ENCODE measurements at places on chromosomes 3 and 15.

- no peak for DNase-seq
Observed at GRCh38 chr3:155112661-155113389, 32.7 kb downstream of the MME start.

DNA sequence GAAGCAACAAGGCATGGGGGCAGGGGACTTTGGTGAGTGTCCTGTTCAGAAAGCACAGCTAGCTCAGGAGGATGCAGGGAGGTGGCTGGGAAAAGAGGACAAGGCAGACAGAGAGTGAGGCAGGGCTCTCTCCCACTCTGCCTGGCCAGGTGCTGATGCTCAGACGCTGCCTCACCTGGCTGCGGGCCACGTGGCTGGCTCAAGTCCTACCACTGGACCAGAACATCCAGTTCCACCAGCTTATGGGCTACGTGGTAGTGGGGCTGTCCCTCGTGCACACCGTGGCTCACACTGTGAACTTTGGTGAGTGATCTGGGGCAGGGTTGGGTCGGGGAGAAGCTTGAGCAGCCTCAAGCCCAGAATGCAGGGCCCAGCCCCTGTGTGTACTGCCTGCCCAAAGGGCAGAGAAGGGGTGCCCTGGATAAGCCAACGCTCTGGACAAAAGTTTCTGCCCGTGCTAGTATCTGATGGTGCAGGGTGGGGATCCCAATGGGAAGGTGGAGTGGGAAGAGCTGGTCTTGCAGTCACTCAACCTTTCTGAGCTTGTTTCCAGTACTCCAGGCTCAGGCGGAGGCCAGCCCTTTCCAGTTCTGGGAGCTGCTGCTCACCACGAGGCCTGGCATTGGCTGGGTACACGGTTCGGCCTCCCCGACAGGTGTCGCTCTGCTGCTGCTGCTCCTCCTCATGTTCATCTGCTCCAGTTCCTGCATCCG lies 20.9 kb downstream of the NOX5 start:
- DNase-seq, result no peak

- DNase-seq, result no peak
Observed at GRCh38 chr15:78374436-78375393, 34.6 kb downstream of the CRABP1 start.

DNA sequence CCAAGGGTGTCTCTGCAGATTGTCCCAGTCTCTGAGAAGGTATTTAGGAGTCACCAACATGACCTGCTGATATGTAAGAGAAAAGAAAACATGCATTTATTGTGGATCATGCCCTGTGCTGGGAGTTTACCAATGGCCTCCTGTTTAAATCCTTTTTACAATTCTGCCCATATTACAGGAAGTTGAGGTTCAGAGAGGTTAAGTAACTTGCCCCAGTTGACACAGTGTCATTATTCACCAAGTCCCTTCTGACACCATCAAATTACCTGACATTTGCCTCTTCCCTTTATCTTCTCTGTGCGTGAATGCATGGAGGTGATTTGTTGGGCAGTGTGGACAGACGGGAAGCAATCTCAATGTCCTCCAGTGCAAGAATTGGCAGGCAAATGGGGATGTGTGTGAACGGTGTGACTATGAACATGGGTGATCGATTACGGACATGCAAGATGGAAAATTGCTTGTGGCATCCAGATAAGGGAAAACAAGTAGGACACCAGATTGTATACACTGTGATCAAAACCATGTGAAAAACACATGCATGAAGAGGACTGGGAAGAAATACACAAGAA lies 27.3 kb downstream of the ZNF710 start:
- DNase-seq, result no peak

DNA sequence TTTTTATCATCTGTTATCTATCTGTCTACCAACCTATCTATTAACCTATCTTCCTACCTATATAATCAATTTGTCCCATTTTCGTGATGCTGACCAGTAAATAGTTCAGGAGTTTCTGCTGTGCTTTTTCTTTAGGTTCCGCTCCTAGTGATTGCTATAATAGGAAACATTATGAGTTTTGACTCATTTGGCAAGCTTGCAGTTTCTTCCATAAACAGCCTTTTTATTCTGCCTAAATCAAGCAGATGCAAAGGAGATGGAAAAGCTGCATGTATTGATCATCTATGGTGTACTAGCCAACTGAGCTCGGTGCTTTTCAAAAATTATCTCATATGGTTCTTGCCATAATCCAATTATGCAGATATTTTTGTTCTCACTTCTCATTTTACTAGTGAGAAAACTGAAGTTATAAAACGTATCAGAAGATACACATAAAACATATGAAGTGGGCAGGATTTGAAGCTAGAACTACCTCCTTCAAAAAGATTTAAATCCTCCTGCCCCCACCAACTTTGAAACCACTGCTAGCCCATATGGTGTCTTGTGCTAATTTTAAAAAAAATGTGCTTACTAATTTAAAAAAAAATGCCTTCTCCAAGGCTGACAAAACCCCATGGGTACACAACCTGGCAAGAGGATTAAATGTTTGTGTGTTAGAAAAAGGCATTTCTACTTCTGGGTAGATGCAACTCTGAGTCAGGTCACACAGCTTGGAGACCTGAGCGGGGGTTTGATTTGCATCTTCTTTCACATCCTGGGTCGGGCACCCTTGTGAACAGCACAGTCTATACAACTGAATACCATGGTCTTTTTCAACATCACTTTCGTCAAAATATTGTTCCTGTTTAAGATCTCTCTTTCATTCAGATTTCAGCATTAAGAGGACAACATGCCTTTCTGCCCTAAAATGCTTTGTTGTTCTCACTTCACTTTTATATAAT lies 267.0 kb downstream of the CHL1 start:
- no peak for DNase-seq

DNA sequence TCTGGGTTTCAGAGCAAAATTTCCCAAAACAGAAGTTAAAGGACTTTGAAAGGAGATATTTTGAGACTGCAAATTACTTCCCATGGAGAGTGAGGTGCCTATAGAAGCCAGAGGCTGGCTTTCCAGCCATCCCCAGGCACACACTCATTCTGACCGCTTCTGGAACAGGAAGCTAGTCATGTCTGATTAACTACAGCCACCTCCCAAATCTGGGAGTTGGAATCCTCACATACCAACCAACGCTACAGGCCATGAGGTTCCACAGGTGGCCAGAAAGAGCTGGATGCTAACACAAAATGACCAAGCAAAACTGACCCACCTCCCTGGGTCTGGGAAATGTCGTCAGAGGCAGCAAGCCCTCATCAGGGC lies 87.2 kb downstream of the SNRK start:
- DNase-seq, result no peak

DNA sequence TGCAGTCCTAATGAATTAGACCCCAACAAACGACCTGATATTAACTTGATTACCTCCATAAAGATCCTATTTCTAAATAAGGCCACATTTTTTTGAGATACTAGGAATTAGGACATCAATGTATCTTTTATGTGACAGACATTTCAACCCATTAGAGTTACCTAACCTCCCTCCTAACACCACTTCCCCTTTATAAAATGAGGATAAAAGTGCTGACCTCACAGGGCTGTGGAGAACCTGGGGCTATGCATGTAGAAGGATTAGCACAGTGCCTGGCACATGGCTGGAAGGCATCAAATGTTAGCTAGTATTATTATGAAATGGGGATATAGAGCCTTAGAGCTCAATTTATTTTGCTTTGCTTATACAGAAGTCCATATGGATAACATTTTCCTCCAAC lies 53.5 kb upstream of the LRRN1 start:
- no peak for DNase-seq

DNA sequence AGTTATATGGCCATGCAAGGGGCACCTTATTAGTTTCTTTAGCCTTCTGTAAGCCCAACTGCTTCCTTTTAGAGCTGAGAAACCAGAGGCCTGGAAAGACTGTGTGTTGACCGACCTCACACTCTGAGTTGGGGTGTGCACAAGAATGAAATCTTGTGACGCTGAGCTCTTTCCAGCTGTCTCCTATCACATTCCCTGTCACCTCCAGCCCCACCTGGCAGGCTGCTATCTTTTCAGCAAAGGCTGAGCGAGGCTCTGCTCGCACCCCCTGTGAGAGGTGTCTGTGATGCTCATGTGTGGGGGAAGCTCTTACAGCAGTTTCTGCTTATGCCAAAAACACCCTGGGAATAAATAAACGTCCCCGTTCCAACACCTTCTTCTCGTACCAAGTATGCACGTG lies 27.0 kb upstream of the LPP start:
- no peak for DNase-seq
